ENCODE measurements at places on chromosomes 7 and 10. TPM values are rescaled to one million over a fixed set of nuclear protein-coding genes. Genes with fewer than 3 reads are reported as not detected.

DNA sequence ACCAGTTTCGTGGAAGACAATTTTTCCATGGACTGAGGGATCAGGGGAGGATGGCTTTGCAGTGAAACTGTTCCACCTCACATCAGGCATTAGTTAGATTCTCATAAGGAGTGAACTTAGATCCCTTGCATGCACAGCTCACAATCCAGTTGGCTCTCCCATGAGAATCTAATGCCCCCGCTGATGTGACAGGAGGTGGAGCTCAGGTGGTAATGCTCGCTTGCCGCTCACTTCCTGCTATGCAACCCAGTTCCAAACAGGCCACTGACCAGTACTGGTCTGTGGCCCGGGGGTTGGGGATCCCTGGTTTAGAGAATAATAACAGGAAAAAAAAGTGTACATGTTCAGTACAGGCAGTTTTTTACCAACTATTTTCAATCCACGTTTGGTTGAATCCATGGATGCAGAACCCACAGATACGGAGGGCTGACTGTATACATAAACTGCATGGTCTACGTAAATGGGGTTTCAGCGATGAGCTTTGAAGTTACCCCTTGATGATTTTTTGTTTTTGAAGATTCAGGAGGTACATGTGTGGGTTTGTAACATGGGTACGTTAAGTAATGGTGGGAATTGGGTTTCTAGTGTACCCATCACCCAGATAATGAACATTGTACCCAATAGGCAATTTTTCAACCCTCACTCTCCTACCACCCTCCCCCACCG lies 24.5 kb downstream of the OGDH start:
- DNase-seq = no peak

DNA sequence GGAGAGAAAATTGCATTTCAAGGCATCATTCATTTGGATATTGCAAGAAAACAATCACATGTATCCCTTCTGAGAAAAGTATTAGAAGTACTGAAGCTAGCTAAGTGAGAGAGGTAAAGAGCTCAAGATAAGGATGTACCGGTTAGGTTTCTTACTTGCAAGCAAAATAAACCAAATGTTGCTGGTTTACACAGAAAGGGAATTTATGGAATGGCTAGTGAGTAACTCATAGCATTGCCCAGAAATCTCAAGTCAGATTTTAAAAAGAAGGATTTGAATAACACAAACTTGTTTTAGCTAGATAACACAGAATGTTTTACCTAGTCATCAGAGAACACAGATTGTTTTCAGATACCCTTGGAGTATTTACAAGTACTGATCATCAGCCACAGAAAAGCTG lies 30.6 kb downstream of the KLHL7 start:
- no peak for DNase-seq

The ZCCHC24 gene
- 1.7 TPM for total RNA-seq

The BAIAP2L1 gene
- total RNA-seq = 2.3 TPM

DNA sequence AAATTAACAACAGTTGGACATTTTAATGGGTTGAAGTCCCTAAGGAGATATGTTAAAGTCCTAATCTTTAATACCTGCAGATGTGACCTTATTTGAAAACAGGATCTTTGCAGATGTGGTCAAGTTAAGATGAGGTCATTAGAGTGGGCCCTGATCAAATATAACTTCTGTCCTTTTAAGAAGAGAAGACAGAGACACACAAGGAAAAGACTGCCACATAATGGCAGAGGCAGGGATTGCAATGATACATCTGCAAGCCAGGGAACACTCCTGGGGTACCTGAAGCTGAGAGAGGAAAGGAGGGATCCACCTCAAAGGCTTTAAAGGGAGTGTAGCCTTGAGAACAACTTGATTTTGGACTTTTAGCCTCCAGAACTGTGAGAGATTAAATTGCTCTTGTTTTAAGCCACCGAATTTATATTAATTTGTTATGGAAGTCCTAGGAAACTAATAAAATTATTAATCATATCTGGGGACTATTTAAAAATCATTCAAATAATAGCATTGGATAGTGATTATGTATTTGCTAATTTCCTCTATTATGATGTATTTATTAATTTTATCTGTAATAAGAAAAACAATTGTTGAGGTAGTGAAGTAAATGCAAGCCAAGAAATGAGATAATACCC lies 700.0 kb upstream of the PCDH15 start:
- DNase-seq = peak; percentile 17

GRCh38 chr10:118808601-118809356 lies 54.0 kb upstream of the CACUL1 start:
- no peak for DNase-seq

The HOXA1 gene
- 0.25 TPM for total RNA-seq

- no peak for DNase-seq
These were observed 299.8 kb downstream of the KLF6 start for GRCh38 chr10:3485057-3485686.

DNA sequence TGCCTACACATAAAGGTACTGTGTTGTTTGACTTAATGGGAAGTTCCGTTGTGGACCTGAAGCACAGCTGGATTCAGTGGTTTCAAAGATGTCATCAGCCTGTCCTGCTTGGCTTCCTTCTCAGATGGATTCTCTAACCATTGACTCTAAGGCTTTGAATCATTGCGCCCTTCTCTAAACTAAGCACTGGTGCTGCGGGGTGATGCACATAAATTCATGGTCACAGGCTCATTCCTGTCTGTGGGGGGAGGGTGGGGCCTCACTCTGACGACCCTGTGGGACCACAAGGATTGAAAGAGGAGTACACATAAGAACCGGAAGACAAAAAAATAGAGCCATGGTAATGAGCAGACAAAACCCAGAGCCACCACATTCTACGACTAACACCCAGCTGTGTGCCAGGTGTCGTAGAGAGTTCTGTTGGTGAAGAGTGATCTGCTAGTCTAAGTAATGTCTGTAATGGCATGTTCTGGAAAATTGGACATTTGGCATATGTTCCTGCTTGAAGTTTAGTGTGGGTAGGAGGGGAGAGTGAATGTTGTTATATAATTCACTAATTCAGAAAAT lies 97.3 kb upstream of the YAE1 start:
- no peak for DNase-seq

The KCNIP2 gene
- 2.4 TPM for total RNA-seq

The INSYN2A gene
- not detected for total RNA-seq

GRCh38 chr10:87757685-87758084 lies 60.3 kb downstream of the ATAD1 start:
- DNase-seq = no peak

The SLC25A13 gene
- 7.3 TPM for total RNA-seq

The ASNS gene
- 229 TPM for total RNA-seq

The NEURL1 gene
- total RNA-seq = 1.7 TPM

The IDE gene
- total RNA-seq = 33.2 TPM

GRCh38 chr10:95559471-95559870 lies 1.7 kb downstream of the SORBS1 start:
- DNase-seq = no peak

DNA sequence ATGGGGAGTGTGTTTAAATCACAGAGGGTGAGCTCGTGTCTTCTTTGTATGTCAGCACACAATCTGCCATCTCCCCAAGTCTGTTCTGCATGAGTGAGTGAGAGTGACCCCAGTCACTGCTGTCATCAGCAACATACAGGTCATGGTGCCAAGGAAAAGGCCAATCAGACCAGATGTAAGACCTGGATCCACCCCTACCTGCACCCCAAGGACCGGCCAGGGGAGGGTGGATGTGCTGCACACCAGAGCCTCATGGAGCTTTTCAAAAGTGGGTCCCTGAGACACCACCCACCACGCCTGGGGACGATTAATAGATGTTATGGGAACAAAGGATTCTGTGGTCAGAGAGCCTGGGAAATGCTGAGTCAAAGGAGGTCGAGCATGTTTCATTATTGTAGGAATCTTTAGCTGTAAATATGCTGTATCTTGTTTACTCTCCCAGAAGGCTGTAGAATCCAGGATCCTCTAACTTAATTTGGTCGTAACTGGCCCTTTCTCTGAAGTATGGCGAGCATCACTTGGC lies 420.5 kb downstream of the RPS24 start:
- DNase-seq = no peak

- no peak for DNase-seq
These were observed 55.6 kb downstream of the CC2D2B start for GRCh38 chr10:95963202-95963990.

The OPALIN gene
- total RNA-seq = not detected

DNA sequence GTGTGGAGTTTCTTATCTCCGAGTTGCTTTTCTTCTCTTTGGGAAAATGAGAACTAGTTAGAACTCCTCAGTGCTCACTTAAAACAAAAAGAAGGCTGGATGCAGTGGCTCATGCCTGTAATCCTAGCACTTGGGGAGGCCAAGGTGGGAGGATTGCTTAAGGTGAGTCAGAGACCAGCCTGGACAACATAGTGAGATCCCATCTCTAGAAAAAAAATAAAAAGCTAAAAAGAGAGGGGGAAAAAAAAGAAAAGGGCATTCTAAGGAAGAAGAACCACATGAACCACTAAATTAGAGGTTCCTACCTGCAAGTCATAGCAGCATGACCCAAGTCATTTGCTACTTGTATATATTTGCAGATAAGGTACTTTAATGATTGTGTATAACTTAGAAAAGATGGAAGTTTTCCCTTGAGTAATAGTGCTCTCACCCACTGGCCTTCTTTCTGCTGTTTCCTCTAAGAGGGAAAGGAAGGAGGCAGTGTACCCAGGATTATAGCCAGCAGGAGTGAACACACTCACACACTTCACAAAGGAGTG lies 87.8 kb downstream of the CCDC71L start:
- DNase-seq = no peak
